ENCODE measurements at places on chromosomes 12 and 14.

- DNase-seq = no peak
These were observed 20.1 kb downstream of the TPCN1 start for GRCh38 chr12:113241191-113242025.

GRCh38 chr14:71324767-71325272 lies 417.6 kb downstream of the PCNX1 start:
- no peak for DNase-seq

- no peak for DNase-seq
These were observed 15.1 kb downstream of the TBX3 start for GRCh38 chr12:114668886-114669288.

GRCh38 chr14:104224506-104225277 lies 86.3 kb downstream of the KIF26A start:
- no peak for DNase-seq

DNA sequence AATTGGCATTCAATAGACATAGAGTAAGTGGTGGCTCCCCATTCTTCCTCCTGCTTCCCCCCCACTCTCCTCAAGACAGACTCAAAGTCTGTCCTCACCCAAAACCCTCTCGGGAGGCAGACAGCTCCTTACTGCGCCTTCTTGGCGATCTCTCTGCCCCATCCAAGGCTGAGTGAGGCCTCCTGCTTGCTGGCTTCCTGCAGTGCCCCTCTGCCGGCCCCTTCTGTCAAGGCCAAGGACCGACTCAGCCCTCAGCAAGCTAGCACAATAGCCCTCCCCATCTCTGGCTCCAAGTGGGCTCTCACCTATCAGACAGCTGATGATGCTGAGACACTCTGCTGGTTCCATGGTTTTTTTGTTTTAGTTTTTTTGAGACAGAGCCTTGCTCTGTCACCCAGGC lies 62.5 kb upstream of the DLK1 start:
- no peak for DNase-seq

DNA sequence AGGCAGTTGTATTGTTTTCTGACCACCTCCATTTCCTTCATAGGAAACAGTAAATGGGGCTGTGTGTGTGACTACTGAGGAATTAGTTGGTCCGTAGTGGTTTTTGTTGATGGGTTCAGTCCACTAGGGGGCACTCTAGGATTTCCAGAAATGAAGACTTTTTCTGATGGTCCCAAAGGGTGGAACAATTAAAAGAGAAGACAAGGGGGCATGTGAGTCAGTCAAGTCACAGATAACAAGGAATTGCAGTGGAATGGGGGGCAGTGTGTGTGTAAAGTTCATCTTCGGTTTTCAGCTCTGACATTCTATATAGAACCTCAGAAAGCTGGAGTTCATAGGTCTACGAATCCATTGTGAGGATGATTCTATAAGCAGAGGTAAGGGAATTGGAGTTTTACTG lies 186.6 kb upstream of the OR4E1 start:
- DNase-seq = no peak

GRCh38 chr14:57085801-57086200 lies 182.9 kb downstream of the EXOC5 start:
- no peak for DNase-seq

DNA sequence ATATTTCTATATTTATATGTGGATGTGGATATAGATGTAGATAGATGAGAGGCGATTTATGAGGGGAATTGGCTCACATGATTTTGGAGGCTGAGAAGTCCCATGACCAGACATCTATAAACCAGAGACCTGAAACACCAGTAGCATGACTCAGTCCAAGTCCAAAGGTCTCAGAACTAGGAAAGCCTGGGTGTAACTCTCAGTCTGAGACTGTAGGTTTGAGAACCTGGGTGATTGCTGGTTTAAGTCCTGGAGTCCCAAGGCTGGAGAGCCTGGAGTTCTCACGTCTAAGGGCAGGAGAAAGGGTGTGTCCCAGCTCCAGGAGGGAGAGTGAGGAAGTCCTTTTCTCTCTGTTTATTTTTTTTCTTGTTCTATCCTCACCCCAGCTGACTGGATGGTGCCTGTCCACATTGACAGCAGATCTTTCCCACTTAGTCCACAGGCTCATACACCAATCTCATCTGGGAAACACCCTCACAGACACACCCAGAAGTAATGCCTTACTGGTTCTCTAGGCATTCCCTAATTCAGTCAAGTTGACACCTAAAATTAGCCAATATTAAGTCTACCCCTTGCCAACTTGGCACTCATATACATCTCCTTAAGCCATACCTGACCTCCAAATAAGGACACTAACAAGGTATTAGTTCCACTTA lies 45.4 kb downstream of the EMP1 start:
- DNase-seq = no peak

- no peak for DNase-seq
These were observed 105.7 kb upstream of the C14orf180 start for GRCh38 chr14:104473649-104474494.

DNA sequence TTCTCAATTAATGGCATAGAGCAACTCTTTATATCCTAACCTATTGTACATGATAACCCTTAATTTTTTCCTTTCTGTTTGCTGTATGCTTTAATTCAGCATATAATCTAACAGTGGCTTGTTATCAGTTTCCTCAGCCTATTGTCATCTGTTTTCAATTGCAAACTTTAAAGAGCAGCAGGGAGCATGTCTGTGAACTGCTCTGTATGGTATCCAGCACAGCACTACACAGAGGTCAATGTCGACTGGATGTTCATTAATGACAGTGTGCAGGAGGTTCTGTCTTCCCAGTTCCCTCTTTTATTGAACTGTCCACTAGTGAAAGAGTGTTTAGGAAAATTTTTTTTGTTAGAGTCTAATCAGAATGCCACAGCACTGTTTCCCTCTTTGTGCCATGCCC lies 609.1 kb downstream of the SOX5 start:
- no peak for DNase-seq

DNA sequence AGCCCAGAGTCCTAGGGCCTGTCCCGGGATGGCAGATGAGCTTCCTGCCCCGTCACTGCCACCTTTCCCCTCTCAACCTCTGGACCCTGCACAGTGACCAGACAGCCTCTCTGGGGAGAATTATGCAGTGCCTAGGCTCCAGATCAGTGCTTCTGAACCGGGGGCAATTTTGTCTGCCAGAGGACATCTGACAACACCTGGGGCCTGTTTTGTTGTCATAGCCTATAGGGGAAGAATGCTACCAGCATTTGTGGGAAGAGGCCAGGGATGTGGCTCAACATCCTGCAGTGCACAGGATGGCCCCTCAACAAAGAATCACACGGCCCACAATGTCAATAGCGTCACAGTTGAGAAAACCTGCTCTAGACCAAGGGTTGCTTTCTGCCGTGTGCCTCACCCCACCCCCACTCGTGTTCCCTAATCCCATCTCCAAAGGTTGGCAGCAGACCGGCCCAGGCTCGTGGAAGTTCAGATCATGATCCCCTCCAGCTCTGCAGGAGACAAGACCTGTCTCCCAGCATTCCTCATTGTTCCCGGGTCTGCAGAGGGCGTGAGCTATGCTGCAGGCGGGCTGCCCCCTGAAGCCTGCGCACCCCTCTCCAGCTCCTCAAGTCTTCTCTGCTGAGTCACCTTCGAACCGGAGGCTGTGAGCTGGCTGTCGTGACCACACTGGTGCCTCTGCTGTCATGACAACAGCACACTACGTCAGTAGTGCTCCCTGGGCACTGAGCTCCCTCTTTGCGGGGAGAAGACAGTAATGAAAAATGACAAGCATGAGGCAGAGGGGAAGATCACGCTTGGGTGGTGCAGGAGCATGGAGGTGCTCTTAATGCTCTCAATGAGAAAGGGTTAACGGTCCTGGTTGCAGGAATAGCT lies 2.0 kb upstream of the GAPDH start:
- no peak for DNase-seq

- DNase-seq = peak; percentile 42
These were observed 43.0 kb upstream of the TSPAN9 start for GRCh38 chr12:3034067-3034750.

DNA sequence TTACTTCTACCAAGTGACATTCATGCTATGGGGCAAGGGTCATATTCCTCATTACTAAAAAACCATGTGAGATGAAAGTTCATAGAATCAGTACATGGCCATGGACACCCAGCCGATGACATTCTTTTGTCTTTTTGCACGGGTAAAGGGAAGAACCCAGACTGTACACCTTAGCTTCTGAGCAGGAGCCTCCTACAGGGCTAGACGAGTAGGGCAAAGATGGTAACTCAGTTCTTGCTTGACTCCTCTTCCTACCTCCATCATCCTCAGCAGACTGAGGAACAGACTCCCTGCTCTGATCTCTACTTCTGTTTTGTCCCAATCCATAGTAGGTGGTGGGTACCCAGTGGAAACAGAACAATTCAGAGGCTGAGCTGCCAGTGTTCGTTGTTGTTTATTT lies 281.3 kb downstream of the NPAS3 start:
- DNase-seq = no peak

GRCh38 chr12:130115646-130116045 lies 46.6 kb upstream of the FZD10 start:
- no peak for DNase-seq

GRCh38 chr14:76937181-76938091 lies 91.1 kb downstream of the IRF2BPL start:
- DNase-seq = peak; percentile 34

DNA sequence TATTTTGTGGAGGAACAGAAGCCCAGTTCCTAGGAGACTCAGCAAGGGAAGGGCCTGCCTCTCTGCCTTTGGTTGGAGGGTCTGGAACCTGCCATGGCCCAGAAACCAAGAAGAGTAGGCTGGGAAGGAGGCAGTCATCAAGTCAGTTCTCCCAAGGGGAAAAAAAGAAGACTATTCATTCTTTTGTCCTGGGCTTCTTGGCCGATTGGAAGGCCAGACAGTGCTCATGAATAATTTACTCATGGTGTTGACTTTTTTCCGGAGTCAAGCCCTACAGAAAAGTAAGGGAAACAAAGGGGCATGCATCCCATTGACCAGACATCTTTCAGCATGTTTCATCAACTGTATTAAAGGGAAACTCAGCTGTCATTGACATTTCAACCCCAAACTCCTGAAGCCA lies 168.1 kb downstream of the PRKCH start:
- peak; percentile 15 for DNase-seq

DNA sequence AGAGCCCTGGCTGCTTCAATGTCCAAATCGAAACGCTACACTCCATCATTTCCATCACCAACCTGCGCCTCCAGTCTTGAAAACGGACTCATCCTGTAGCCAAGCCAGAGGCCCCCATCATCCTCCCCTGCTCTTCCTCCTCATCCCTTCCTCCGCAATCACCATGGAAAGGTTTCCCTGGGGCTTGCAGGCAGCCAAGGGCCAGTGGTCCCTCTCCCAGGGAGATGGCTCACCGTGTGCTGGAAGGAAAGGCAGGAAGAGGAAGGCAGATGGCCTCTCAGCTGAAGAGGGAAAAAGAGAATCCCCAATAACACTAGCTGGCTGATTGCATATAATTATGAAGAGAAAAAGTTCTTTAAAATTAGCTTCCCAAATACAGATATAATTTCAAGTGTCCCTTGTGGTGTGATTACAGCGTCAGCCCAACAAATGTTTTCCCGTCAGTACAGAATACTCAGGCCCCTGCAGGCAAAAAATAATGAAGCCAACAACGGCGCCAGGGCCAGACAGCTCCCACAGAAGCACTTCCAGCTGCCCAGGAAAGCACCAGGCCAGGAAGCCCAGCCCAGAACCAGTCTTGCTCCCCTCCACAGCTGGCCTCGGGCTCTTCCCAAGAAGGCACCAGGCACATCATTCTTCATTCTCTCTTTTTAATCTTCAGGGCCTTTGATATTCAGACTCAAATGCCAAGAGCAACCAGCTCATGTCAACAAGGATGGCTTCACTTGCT lies 24.7 kb downstream of the ITPK1 start:
- no peak for DNase-seq

GRCh38 chr14:53824061-53824460 lies 132.6 kb downstream of the BMP4 start:
- no peak for DNase-seq

DNA sequence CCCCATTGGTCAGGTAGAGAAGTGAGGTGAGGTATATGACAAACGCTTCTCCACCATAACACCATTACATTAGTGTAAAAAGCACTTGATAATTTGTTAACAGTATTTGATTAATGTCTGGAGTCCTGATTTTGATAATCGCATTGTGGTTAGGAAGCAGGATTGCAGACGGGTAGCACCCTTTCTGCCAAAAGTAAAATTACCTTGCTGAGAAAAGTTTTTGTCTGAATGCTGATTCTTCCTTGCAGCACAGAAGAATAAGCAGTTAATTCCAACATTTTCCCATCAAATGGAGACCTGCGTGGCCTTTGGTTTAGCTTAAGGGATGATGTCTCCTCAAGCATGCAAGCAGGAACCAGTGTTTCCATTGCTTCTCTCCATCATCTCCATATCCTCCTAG lies 1090.2 kb upstream of the TMEM132C start:
- no peak for DNase-seq

DNA sequence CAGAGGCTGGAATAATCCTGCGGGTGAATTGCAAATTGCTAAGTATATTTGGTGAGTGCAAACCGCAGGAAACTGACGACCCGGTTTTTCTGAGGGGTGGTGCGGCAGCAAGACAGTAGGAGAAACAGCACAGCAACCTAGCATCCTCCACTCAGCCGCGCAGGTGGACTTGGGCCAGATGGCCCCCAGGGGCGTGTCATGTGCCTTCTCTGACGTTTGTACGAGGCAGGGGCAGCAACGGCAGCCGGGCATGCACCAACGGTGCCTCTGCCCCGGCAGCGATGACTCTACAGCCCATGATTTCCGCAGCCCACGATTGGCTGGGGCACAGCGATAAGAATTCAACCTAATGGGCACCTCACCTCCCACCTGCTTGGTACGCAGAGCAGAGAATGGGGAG lies 11.1 kb upstream of the CLEC2A start:
- peak; percentile 14 for DNase-seq

DNA sequence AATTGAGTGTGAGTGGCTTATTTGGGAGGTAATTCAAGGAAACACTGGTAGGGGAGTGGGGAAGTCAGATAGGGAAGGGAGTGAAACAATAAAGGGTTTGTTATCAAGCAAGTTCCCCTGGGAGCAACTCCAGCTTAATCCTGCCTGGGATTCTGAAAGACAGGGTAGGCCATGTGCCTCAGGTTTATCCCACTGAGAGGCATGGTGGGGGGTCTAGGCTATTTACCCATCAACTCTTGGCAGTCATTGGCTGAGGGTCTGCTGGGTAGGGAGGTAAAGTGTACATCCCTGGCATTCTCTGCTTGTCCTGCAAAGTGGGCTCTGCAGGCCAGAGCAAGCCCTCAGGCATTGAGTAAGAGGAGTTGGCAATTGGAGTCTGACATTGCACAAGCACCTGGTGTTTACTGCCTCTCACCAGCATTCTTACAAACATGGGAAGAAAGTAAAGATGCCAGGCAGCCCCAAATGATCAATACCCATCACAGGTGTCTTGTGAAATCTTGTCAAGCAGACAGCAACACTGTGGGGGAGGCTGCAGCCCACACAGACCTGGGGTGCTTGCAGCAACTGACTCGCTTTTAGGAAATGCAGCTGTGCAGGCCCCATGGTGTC lies 169.3 kb downstream of the KTN1 start:
- no peak for DNase-seq
